IPS DF 19.7 (cell line): ENCODE measurements at places on chromosomes 5 and 9.

DNA sequence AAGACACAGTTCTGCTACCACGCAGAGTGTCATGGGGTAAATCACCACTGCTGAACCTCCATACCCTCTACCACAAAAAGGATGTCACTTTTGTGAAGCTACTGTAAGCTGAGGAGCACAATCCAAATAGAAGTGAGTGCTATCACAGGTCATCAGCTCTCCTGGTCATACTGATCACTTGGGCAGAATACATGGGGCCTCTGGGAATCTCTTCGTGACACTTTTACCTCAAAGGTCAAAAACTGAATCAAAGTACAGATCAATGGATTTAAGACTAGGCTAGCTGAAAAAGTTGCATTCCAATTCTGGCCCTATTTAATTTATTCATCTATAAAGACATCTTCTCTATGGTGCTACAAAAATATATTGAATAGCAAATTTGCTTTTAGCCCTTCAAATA is 115.5 kb downstream of the MPDZ start:
- no peak for DNase-seq

DNA sequence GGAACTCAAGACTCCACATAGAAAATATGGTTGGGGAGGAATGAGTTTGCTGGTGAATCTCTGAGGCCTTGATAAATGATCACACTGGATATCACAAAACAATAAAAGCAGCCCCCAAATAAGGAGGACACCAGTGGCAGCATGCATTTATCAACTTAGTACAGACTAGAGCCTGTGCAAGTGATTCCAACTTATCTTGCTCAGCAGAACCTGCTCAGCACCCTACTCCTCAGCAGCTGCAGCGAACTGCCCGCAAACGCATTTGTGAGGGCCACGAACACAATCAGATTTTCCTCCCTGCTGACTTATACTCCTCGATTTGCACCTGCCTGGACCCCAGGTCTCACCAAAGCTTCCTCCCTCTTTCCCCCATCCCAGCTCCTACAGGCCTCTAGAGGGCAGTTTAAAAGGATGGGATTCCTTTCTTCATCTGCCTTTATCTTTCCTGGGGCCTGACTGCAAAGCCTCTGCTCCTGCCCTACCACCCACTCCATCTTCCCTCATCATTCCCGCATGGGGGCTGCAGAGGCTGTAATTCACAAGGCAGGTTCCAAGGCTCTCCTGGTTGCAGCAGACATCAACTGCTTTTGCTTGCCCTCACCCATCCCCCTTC is 41.2 kb downstream of the ANKS6 start:
- DNase-seq: no peak

DNA sequence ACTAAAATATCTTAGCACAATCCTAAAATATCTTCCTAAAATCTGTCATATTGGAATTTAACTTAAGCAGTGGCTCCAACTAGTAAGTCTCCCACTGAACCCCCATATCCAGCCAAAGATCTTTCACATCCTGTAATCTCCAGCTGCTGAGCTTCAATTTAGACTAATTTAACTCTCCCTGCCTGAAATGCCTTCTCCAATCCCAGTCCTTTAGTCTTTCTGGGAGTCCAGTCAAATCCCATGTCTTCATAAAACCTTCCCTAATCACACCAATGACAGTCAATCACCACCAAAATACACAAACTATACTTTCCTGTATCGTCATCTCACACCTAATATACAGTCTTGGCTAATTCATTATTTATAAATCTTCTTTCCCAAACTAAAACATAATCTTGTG is 607 bp upstream of the KLHL3 start:
- DNase-seq: no peak

- no peak for DNase-seq
These were observed 26.5 kb upstream of the BASP1 start for GRCh38 chr5:17190799-17191391.

DNA sequence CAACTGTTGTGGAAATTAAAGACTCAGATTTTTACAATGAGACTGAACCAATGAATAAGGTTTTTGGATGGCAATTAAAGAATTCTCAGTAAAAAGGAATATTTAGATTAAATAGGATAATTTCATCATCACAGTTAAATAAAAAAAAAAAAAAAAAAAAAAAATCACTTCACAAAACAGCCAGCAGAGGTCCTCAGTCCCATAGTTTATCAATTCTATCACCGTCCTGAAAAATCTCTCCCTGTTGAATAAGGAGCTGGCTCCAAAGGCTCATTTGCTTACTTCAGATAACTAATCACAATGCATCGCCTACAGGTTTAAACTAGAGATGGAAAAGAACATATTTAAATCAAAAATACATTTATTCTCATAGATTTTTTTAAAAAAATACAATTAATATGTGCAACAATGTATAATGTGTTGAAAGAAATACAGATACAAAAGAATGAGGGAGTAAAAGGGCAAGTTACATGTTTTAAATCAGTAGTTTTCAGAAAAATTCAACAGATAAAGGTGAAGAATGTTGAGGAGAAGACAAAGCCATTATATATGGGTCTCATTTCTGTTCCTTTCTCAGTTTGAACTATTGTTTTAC is 175.8 kb upstream of the CHD1 start:
- no peak for DNase-seq

GRCh38 chr5:23840083-23840482 is 332.7 kb downstream of the PRDM9 start:
- no peak for DNase-seq

DNA sequence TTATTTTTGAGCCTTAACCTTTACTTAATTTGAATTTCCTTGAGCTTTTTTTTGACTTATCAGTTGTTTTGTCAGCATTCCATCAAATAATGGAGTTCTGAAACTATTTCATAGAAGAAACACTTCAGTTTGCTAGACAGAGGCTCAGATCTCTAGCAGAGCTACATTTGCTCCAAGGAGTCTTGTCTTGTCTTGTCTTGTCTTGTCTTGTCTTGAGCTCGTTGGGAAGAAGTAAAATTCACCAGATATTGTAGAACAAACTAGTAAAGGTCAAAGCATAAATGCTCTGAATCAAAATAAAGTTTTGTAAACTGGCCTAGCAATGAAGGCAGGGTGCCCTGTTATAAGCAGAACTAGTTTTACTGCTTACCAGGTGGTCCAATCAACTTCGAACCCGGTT is 33.5 kb downstream of the RAB24 start:
- DNase-seq: no peak
